ENCODE measurements at places on chromosomes 11 and 22.

GRCh38 chr11:61962213-61963015 lies 5.0 kb downstream of the FTH1 start:
- no peak for DNase-seq

DNA sequence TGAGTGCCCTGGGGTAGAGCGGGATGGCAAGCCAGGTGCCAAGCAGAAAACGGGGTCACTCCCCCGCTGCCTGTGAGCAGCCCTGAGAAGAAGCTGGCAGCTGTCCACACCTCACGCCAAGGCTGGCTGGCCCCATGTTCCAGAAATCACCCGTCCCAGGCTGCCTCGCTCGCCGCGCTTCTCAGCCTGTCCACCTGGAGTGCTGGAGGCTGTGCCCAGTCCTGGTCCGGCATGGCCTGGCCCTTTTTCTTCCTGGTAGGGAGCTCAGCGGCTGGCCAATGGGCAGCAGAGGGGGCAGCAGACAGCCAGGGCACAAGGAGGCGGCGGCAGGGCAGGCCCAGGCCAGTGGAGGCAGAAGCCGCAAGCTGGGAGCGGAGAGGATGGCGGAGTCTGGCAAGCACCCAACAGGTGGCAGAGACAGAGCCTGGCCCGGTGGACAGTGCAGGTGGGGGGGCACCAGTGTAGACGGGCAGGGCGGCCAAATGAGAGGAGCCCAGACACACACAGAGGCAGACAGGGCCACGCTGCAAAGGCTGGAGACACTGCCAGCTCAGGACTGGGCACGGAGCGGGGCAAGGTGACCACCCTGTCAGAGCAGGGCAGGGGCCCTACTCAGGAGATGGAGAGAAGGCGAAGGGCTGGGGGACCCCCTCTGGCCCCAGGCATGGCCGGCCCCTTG lies 37.2 kb upstream of the TH start:
- DNase-seq = no peak

DNA sequence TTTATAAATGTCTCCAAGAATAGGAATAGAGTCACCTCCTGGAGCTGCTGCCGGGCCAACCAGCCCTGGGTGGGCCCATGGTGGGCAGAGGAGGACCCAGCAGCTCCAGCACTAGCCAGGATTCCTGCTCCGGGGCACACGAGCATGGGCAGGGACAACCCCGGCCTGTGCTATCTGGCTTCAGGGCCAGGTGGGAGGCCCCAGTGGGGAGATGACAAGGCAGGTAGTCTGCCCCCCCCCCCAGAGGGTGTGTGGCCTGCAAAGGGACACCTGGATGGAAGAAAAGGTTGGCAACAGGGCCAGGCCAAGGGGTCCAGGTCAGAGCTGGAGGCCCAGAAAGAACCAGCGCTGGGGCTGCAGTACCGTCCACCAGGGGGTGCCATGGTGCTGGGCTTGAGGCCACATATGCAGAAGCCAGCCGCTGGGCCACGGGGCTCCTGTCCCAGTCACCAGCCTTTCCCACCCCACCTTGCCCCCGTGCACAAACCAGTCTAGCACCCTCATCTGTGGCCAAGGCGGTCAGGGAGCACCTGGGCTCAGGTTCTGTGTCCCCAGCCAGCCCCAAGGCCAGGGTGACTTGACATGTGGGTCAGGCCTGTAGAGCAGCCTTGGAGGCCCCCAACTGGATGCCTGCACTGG lies 3.4 kb downstream of the TSPAN32 start:
- peak; percentile 35 for DNase-seq

DNA sequence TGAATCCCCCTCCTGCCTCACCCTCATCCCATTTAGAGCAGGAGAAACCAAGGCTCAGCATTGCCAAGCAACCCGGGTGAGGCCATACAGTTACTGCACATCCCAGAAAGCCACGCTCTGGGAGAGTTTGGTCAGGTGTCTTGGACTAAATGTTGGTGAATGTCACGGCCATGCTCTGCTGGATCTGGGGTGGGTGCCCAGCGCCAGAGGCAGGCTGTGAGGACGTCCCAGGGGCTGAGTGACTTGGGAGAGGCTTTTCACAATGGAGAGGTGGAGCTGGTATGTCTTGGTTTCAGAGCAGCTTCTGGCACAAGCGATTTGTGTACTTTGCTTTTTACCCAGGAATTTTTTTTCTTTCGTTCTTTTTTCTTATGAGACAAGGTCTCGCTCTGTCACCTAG lies 6.6 kb downstream of the SERHL2 start:
- no peak for DNase-seq

- peak; percentile 27 for DNase-seq
Measured at GRCh38 chr11:72238040-72238450, 5.9 kb downstream of the PHOX2A start.

GRCh38 chr11:34959770-34960169 lies 43.4 kb downstream of the PDHX start:
- no peak for DNase-seq

DNA sequence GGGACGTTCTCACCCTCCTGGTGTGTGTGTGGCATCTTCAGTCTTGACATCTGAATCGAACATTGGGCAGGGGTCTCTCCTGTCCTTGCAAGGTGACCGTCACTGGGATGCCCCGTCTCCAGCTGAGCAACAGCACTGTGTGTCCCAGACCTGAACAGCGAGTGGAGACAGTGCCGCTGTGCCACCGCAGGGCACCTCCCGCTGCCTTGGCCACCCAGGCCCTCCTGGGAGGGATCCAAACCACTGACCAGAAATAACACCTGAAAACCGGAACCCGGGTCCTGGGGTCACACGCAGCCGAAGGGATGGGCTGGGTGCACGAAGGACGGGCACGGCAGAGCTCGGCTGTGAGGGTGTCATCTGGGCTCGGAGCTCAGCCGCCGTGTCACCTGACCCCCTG lies 102.2 kb downstream of the BRD1 start:
- no peak for DNase-seq

GRCh38 chr11:77736473-77736872 lies 84.0 kb downstream of the RSF1 start:
- DNase-seq = no peak

GRCh38 chr11:66115638-66116301 lies 45.7 kb downstream of the PACS1 start:
- no peak for DNase-seq

DNA sequence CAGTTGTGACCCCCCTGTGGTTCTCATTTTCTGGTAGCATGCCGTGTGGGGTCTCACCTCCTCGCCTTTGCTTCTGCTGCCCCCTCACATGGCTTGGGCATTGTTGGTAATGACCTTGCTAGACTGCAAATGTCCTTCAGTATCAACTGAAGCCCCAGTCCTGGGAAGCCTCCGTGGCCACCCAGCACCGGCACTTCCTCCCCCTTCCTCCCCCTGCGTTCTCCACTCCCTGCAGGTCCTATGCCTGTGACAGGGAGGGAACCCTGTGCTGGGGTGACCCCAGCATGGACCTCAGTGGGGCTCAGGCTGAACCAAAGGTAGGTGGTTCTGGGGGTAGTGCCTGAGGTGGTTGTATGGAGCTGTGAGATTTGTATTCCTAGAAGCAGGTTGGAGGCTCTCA lies 5.9 kb downstream of the ST3GAL4 start:
- no peak for DNase-seq

DNA sequence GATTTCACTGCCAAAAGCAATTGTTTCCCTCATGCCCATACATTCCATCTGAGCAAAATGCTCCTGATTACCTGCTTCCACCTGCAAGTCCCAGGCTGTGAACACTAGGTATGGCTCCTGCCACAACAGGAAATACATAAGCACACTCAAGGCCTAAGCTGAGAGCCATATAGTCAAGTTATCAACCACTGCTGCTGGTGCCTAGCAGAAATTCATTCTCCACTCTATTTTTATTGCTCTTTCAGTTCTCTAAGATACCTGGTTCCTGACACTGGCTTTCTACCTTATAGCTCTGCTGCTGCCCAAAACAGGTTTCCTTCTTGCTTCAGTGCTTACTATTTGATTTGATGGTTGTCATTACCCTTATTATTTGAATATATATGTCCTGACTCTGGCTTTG lies 31.6 kb downstream of the SLC36A4 start:
- no peak for DNase-seq

DNA sequence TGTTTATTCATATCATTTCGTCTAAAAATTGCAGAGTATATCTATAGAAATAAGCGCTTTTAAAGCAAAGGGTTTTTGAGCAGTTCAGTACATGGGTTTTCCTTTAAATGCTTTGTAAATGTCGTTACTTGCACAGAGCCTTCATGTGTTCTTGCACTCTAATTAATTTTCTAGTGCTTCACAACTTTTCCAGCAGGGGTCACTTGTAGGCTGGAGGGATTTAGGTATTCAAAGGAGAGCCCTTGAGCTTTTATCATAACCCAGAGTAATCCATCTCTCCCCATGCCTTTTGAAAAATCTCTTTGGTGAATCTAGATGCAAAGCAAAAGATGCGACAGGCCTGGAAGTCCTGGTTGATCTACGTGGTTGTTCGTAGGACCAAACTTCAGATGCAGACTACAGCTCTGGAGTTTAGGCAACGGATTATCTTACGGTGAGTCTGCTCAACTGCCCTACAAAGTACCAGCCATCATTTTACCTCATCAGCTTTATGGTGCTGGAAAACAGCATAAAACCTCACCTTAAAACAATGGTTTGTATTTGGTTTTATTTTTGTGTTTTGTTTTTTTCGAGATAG lies 60.4 kb downstream of the SFI1 start:
- DNase-seq = no peak

DNA sequence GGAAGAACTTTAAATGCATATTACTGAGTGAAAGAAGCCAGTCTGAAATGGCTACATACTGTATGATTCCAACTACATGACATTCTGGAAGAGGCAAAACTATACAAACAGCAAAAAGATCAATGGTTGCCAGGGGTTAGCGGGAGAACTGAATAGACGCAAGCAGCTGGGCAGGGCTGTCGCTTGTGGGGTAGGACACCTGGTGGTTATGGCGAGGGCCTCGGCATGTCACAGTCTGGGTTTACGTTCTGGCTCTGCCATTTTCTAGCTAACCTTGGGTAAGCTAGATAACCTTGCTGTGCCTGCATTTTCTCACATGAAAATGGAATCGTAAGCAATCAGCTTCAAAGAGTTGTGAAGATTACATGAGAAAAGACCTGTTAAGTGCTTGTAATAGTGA lies 55.2 kb upstream of the SYT13 start:
- DNase-seq = no peak

- no peak for DNase-seq
Measured at GRCh38 chr22:50530877-50531545, 1.2 kb upstream of the TYMP start.

DNA sequence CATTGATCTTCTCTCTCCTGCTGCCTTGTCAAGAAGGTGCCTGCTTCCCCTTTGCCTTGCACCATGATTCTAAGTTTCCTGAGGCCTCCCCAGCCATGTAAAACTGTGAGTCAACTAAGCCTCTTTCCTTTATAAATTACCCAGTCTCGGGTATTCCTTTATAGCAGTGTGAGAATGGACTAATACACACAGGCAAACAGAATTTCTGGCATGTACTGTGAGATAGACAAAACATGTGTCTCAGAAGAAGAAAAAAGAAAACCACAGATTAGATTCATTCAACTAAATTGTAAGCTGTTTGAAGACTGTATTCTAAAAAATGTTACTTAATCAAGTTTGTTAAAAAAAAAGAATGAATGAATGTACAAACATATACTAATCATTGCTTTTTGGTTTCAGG lies 1.5 kb upstream of the MMP20 start:
- no peak for DNase-seq

- DNase-seq = no peak
Measured at GRCh38 chr11:8870411-8871170, 40.4 kb upstream of the AKIP1 start.

DNA sequence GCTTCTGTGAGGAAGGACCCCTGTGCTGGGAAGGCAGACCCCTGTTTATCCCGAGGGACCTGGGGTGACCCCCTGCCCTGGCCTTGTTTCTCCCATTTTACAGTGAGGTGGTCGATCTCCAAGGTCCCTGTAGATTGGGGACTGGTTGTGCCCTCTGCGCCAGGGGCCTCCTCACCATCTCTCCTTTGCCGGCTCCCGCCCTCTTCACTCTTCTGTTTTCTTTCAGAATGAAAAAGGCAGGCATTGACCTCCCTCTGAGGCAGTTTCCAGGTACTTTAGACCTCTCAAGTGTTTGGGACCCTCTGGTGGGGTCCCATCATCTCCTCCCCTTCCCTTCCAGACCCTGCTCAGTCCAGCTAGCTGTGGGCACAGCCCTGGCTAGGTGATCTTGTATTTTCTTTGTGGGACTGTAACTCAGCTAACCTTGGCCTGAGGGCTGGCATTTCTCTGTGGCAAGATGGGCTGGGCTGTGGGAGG lies 1.5 kb downstream of the SERPINH1 start:
- DNase-seq = no peak

DNA sequence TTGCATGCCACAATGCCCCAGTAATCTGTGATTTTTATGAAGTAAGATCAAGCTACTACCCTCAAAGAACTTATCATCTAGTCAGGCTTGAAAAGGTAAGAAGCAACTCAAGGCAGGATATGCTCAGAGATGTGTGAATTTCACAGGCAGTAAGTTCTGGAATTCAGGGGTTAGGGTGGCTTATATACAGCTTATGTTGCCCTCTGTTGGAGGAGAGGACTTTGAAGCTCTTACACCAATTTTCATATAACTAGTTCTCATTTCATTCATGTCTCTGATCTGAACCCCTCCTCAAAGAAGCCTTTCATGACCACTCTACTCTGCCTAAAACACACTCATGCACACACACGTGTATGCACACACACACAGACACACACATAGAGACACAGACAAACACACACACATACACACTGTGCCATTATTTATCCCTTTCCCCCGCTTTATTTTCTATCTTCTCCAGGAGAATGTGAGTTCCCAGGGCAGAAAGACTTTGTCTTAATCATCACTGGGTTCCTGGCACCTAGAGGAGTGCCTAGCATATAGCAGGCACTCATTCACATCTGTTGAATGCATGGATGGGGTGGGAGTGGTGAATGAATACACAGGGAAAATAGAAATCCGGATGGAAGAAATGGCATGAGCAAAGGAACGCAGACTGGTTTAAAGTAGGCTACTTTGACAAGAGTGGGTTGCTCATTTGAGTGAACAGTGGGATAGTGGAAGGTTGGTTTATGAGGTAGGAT lies 220.7 kb upstream of the ZBED5 start:
- DNase-seq = no peak

DNA sequence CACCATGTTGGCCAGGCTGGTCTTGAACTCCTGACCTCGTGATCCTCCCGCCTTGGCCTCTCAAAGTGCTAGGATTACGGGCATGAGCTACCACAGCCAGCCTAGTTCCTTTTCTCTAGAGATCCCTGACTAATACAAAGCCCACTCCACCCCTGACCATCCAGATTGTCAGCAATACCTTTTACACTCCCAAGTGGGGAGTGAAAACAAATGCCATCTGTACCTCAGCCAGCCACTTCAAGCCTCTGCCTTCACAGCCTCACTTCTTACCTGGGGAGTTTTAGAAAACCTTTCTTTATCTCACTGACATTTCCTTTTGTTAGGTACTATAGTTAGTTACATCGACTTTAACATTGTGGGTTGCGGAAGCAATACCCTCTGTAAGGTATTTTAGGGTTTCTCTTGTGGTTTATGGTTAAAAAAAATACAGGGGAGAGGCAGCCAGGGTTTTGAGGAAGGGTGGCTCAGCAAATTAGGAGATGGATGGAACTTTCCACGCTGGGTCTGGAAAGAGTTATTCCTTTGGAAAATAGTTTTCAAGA lies 8.9 kb downstream of the TOM1 start:
- DNase-seq = no peak

Data from Panc1 (cell line).